A549 treated with GW870086 at 1 μM for 4 hours (cell line): ENCODE measurements at places on chromosomes 5 and 9. TPM values are rescaled to one million over a fixed set of nuclear protein-coding genes. Genes with fewer than 3 reads are reported as not detected.

Gene SGCD
- 4.1 to 6.2 TPM (median 4.3 TPM) in 5 replicates for total RNA-seq

Gene ZFR
- 51.3 to 70.4 TPM (median 60.5 TPM) in 5 replicates for total RNA-seq

Gene IFNW1
- total RNA-seq, result not detected in 5 replicates

Gene GLDC
- total RNA-seq, result 14.1 to 16.4 TPM (median 14.6 TPM) in 5 replicates

Gene ZNF346
- total RNA-seq, result 8.8 to 11.9 TPM (median 10.1 TPM) in 5 replicates

Gene PHYHD1
- 0.48 TPM in 1 of 5 replicates, not detected in the others for total RNA-seq

Gene RAB3C
- total RNA-seq, result 0.23 TPM in 1 of 5 replicates, not detected in the others

Gene RMND5B
- total RNA-seq, result 22.3 to 30.9 TPM (median 29.4 TPM) in 5 replicates
